ENCODE measurements at places on chromosomes 16 and 17.

- no peak for DNase-seq
- H3K4me1 ChIP-seq, result peaks cover 8% of the 10 kb centered on the region
- no peaks in the 10 kb centered on the region for H3K27me3 ChIP-seq
Measured at GRCh38 chr16:83951544-83951943, 1.5 kb upstream of the OSGIN1 start.

DNA sequence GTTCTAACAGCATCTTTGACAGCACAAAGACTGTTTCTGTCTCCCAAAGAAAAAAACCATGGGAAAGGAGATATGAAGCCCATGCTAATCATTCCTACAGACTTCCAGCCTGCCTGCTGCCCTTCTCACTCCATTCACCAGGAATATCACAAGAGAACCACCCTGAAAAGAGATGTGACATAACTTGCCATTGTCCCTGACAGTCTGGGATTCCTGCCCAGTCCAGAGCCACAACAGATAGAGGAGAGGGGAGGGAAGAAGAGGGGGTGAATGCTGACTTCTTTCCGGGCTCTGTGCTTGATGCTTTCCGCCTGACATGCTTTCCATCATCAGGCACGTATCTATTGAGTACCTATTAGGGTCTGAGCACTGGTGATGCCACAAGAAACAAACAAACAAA lies 31.6 kb upstream of the ASIC2 start:
- no peak overlapping the region for H3K4me3 ChIP-seq
- H3K27ac ChIP-seq, result no peak overlapping the region
- no peaks in the 10 kb centered on the region for H3K36me3 ChIP-seq
- no peak for DNase-seq

- H3K27ac ChIP-seq, result no peak overlapping the region
- no peaks in the 10 kb centered on the region for H3K27me3 ChIP-seq
- H3K36me3 ChIP-seq, result no peaks in the 10 kb centered on the region
- H3K4me3 ChIP-seq, result no peak overlapping the region
- DNase-seq, result peak; percentile 43
- H3K4me1 ChIP-seq, result peaks cover 13% of the 10 kb centered on the region
Measured at GRCh38 chr16:82439678-82440293, 187.0 kb upstream of the CDH13 start.

DNA sequence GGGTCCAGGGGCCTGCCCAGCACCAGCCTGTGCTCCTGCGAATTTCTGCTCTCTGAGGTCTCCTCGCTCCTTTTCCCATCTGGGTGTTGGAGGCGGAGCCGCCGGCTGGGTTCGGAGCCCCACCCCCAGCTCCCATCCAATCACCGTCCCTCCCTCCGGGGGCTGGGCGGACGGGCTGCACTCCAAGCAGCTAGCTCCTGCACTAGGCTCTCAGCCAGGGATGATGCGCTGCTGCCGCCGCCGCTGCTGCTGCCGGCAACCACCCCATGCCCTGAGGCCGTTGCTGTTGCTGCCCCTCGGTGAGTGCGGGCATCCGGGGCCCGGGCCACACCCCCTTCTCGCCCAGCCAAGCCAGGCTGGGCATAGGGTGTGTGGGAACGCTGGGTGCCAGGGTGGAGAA lies at the start of gene NRN1L:
Gene NRN1L, plus strand, starts transcription at position 202 of the 400 bp plus-strand sequence. Its CDS starts 19 bp downstream, at position 221.
- peak within 1 kb of the TSS; percentile 53 for H3K4me3 ChIP-seq
- DNase-seq, result peak; percentile 96
- peaks cover 23% of the 10 kb centered on the region for H3K4me1 ChIP-seq
- H3K27me3 ChIP-seq, result no peaks in the 10 kb centered on the region
- H3K27ac ChIP-seq, result peak within 1 kb of the TSS; percentile 99
- H3K36me3 ChIP-seq, result peaks cover 26% of the 10 kb centered on the region

DNA sequence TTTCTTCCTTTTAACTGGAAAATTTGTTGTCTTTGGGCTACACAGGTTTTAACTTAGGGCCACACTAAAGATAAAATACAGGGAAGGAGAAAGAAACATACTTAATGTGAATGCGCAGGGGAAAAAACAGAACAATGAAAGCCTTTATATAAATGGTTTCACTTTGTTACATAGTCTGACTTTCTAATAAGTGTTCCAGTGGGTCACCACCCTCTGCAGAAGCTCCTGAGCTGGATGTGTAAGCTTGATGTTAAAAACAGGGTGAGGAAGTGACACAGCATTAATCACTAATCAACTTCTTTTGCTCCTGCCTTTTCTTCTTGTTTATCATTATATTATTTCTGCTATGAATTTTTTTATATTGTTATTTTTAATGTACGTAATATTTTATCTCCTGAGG lies 445.6 kb upstream of the CA10 start:
- no peak for DNase-seq
- H3K4me3 ChIP-seq, result no peak overlapping the region
- no peak overlapping the region for H3K27ac ChIP-seq
- H3K27me3 ChIP-seq, result no peaks in the 10 kb centered on the region

DNA sequence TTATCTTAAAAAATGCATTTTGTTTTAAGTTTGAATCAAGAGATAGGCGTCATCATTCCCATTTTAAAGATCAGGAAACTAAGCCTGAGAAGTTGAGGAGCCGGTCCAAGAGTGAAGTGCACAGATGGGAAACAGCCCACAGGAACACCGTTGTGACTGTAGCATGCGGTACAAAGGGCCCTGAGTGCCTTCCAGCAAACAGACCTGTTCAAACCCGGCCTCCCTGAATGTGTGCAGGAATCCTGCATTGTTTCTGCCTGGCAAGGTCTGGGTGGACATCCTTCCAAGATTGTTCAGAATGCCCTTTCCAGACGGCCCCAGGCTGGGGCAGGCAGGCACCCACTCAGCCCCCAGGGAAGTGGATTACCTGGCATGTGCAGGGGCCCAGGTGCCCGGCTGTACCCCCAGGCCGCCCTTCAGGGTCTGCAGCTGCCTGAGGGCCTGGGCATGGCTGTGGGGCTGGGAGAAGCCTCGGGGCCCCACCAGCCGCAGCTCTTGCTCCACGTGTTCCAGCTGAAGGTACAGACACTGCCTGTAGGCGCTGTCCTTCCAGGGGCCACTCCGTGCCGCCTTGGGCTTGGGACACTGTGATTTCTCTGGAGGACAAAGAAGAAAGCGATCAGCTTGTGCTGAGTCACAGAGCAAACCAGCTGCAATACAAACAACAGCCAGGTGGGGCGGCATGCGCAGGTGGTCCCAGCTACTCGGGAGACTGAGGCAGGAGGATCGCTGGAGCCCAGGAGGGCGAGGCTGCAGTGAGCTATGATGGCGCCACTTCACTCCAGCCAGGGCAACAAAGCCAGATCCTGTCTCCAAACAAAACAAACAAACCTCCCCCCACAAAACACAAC lies 45.0 kb upstream of the GCSH start:
- H3K27ac ChIP-seq, result no peak overlapping the region
- no peak overlapping the region for H3K4me3 ChIP-seq
- H3K27me3 ChIP-seq, result no peaks in the 10 kb centered on the region
- peak; percentile 74 for DNase-seq
- no peaks in the 10 kb centered on the region for H3K36me3 ChIP-seq

GRCh38 chr17:28119046-28119445 lies 76.6 kb downstream of the NLK start:
- H3K36me3 ChIP-seq, result peaks cover 6% of the 10 kb centered on the region
- peaks cover 45% of the 10 kb centered on the region for H3K4me1 ChIP-seq
- H3K27me3 ChIP-seq, result no peaks in the 10 kb centered on the region
- H3K4me3 ChIP-seq, result no peak overlapping the region
- H3K27ac ChIP-seq, result peak overlapping the region; percentile 41

GRCh38 chr16:83433201-83433600 lies 374.6 kb upstream of the HSBP1 start:
- no peak overlapping the region for H3K4me3 ChIP-seq
- no peak for DNase-seq
- no peaks in the 10 kb centered on the region for H3K4me1 ChIP-seq
- no peak overlapping the region for H3K27ac ChIP-seq
- H3K36me3 ChIP-seq, result no peaks in the 10 kb centered on the region

- peak; percentile 84 for DNase-seq
- H3K4me3 ChIP-seq, result no peak overlapping the region
- H3K27ac ChIP-seq, result no peak overlapping the region
- H3K36me3 ChIP-seq, result no peaks in the 10 kb centered on the region
Measured at GRCh38 chr17:77892469-77893143, 65.9 kb upstream of the TNRC6C start.

- no peaks in the 10 kb centered on the region for H3K4me1 ChIP-seq
- DNase-seq, result no peak
- no peak overlapping the region for H3K27ac ChIP-seq
- no peaks in the 10 kb centered on the region for H3K27me3 ChIP-seq
- H3K4me3 ChIP-seq, result no peak overlapping the region
- peaks cover 57% of the 10 kb centered on the region for H3K36me3 ChIP-seq
Measured at GRCh38 chr17:54947396-54947795, 21.1 kb downstream of the COX11 start.

GRCh38 chr17:74096456-74096855 lies 107.0 kb upstream of the RPL38 start:
- no peak for DNase-seq
- no peak overlapping the region for H3K27ac ChIP-seq
- H3K36me3 ChIP-seq, result peaks cover 4% of the 10 kb centered on the region
- no peak overlapping the region for H3K4me3 ChIP-seq
- peaks cover 13% of the 10 kb centered on the region for H3K27me3 ChIP-seq
- no peaks in the 10 kb centered on the region for H3K4me1 ChIP-seq

- H3K4me3 ChIP-seq, result no peak overlapping the region
- no peaks in the 10 kb centered on the region for H3K27me3 ChIP-seq
- peak overlapping the region; percentile 78 for H3K27ac ChIP-seq
- H3K36me3 ChIP-seq, result peaks cover 48% of the 10 kb centered on the region
- peak; percentile 63 for DNase-seq
Measured at GRCh38 chr16:16143038-16143763, 80.1 kb downstream of the ABCC6 start.

DNA sequence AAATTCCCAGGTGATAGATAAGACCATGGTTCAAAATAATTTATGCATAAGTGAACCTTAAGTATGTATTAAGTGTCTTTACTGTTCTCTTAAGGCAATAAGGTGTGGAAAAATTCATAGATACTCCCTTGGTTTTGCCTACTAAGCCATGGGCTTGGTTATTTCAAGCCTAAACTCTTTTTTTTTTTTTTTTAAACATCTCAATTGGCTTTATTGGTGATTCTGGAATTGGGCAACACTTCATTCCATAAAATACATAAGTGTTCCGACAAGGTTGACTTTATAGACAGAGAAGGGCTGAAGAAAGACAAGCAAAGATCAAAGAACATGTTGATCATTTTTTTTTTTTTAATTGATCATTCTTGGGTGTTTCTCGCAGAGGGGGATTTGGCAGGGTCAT lies 73.5 kb downstream of the ESRP2 start:
- no peak for DNase-seq
- H3K27me3 ChIP-seq, result no peaks in the 10 kb centered on the region
- H3K4me3 ChIP-seq, result no peak overlapping the region
- no peak overlapping the region for H3K27ac ChIP-seq
- no peaks in the 10 kb centered on the region for H3K4me1 ChIP-seq

- no peak overlapping the region for H3K27ac ChIP-seq
- H3K36me3 ChIP-seq, result no peaks in the 10 kb centered on the region
- peak overlapping the region; percentile 57 for H3K4me3 ChIP-seq
- peaks cover 23% of the 10 kb centered on the region for H3K27me3 ChIP-seq
- peaks cover 17% of the 10 kb centered on the region for H3K4me1 ChIP-seq
Measured at GRCh38 chr17:64964796-64965195, 45.5 kb upstream of the LRRC37A3 start.

GRCh38 chr16:21159281-21159951 lies 942 bp downstream of the LDAF1 start:
- H3K36me3 ChIP-seq, result peaks cover 28% of the 10 kb centered on the region
- H3K27ac ChIP-seq, result peak overlapping the region; percentile 17
- H3K27me3 ChIP-seq, result peaks cover 9% of the 10 kb centered on the region
- DNase-seq, result peak; percentile 69

GRCh38 chr16:85735946-85736345 lies 14.9 kb downstream of the C16orf74 start:
- no peak overlapping the region for H3K4me3 ChIP-seq
- peaks cover 8% of the 10 kb centered on the region for H3K4me1 ChIP-seq
- no peaks in the 10 kb centered on the region for H3K27me3 ChIP-seq
- H3K27ac ChIP-seq, result no peak overlapping the region
- H3K36me3 ChIP-seq, result no peaks in the 10 kb centered on the region
- DNase-seq, result no peak

DNA sequence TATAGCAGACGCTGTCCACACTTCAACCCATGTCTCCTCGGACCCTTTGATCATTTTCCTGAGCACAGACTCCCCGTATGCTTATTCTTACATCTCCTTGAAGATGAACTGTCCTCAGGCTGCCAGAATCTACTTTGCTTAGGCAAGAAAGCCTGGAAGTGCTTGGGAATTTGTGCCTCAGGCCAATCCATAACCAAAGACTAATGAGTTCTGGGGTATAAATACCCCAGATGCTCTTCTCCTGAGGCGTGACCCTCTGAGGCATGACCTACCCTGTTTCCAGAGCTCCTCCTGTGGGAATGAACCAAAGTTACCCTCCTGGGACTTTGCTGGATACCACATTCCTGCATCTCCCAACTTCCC lies 10.1 kb upstream of the TEKT3 start:
- DNase-seq, result no peak
- no peak overlapping the region for H3K4me3 ChIP-seq
- no peaks in the 10 kb centered on the region for H3K36me3 ChIP-seq
- H3K4me1 ChIP-seq, result peaks cover 7% of the 10 kb centered on the region
- H3K27ac ChIP-seq, result no peak overlapping the region
- H3K27me3 ChIP-seq, result peaks cover 12% of the 10 kb centered on the region

- no peak overlapping the region for H3K4me3 ChIP-seq
- no peaks in the 10 kb centered on the region for H3K27me3 ChIP-seq
- no peaks in the 10 kb centered on the region for H3K36me3 ChIP-seq
- no peak for DNase-seq
- H3K27ac ChIP-seq, result no peak overlapping the region
Measured at GRCh38 chr17:45296003-45296832, 20.6 kb downstream of the MAP3K14 start.

- H3K27ac ChIP-seq, result peak overlapping the region; percentile 93
- no peaks in the 10 kb centered on the region for H3K27me3 ChIP-seq
- H3K36me3 ChIP-seq, result peaks cover 12% of the 10 kb centered on the region
- H3K4me1 ChIP-seq, result peaks cover 16% of the 10 kb centered on the region
- no peak overlapping the region for H3K4me3 ChIP-seq
Measured at GRCh38 chr17:64217249-64217691, 45.8 kb downstream of the TEX2 start.

GRCh38 chr16:15396948-15397594 lies 1.5 kb downstream of the MPV17L start:
- peaks cover 4% of the 10 kb centered on the region for H3K27me3 ChIP-seq
- no peak for DNase-seq
- H3K27ac ChIP-seq, result no peak overlapping the region
- H3K4me1 ChIP-seq, result peaks cover 26% of the 10 kb centered on the region
- peak overlapping the region; percentile 66 for H3K4me3 ChIP-seq
- H3K36me3 ChIP-seq, result no peaks in the 10 kb centered on the region

DNA sequence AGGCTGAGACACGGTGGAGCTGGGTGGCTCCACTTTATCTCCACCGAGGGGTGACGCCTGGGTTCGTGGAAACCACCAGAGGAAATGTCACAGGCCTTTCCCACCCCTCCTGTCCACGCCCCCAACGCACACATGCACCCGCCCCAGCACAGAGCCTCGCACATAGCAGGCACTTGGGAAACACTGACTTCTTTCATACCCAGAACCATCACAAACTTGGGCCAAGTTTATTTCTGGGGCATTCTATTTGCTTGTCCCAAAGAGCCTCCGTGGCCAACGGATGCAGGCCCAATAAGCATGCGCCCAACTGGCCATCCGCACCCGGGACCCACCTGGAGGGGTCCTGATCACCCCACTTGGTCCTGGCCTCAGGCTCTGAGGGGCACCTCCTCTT lies 3.3 kb downstream of the BCAR1 start:
- peaks cover 77% of the 10 kb centered on the region for H3K4me1 ChIP-seq
- DNase-seq, result no peak
- no peak overlapping the region for H3K4me3 ChIP-seq
- no peaks in the 10 kb centered on the region for H3K27me3 ChIP-seq
- peak overlapping the region; percentile 73 for H3K27ac ChIP-seq
